ENCODE measurements at places on chromosomes 1 and 21. TPM values are rescaled to one million over a fixed set of nuclear protein-coding genes. Genes with fewer than 3 reads are reported as not detected.

GRCh38 chr21:45050797-45051489, 23.4 kb upstream of the ADARB1 start:
- no peaks in the 10 kb centered on the region for H3K4me1 ChIP-seq
- H3K4me3 ChIP-seq = no peak overlapping the region
- peak overlapping the region; percentile 78 for H3K27ac ChIP-seq
- no peaks in the 10 kb centered on the region for H3K36me3 ChIP-seq

- H3K36me3 ChIP-seq = no peaks in the 10 kb centered on the region
- H3K4me3 ChIP-seq = no peak overlapping the region
- no peaks in the 10 kb centered on the region for H3K27me3 ChIP-seq
- no peak overlapping the region for H3K27ac ChIP-seq
- peaks cover 25% of the 10 kb centered on the region for H3K4me1 ChIP-seq
Measured at GRCh38 chr1:178335426-178335825, 161.3 kb downstream of the CLEC20A start.

DNA sequence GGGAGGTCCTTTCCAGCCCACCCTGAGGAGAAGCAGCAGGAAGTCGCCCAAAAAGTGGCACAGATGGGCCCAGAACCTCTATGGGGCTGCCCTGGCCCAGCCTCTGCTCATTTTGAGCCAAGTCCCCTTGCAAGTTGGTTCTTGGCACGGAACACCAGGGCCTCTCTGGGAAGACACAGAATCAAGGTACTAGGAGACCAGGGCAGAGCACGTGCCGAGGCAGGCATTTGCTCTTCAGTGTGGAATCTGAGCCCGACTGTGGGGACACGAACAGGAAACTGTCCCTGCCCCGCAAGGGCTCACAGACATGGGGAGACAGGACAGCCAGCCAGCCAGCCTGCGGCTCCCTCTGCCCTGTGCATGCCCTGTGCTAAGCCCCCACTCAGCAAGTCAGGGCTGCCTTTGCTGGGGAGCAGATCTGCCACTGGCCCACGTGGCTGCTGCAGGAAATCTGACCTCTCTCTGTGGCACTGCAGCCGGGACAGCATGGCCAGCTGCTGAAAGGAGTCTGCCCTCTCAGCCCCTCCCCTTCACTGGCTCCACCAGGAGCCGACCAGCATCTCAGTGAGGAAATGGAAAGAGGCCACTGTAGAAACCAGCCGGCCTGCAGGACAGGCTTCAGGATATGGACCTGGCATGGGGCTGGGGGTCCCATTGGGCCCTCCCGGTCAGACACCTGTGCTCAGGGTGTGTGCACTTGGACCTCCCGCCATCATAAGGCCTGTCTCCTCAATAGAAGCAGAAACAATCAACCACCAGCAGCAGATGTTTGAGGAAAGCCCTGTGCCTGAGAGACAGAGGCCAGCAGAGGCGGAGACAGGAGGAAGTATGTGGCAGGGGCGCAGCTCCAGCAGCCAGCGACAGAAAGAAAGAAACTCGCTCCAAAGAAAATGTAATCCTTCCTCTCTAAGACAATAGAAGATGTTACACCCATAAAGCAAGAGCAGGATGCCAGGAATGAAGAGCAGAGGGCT, 3.7 kb downstream of the ARHGEF16 start:
- peaks cover 15% of the 10 kb centered on the region for H3K4me1 ChIP-seq
- H3K27me3 ChIP-seq = peaks cover 30% of the 10 kb centered on the region
- no peak overlapping the region for H3K4me3 ChIP-seq
- DNase-seq = no peak
- H3K27ac ChIP-seq = no peak overlapping the region

GRCh38 chr1:121408354-121408753, 223.6 kb downstream of the SRGAP2C start:
- H3K27me3 ChIP-seq = no peaks in the 10 kb centered on the region
- no peak overlapping the region for H3K4me3 ChIP-seq
- H3K4me1 ChIP-seq = no peaks in the 10 kb centered on the region
- no peak overlapping the region for H3K27ac ChIP-seq

DNA sequence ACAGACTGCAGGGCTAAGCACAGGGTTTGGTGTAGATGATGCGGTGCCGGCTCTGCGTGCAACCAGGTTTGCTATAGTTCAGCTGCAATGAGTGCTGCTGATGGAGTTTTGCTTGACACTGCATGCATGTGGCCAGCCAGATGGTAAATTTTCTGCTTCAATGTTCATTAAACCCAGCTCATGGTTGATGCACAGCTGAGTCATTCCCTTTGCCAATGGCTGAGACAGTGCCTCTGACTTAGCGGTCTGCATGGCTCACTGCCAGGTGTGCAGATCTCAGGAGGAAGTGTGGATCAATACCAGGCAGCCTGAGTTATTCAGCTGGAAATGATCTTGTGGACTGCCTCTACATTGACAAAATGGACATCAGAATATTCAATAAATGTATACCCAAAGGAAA, 172.7 kb upstream of the ZP4 start:
- no peaks in the 10 kb centered on the region for H3K27me3 ChIP-seq
- no peak overlapping the region for H3K4me3 ChIP-seq
- H3K4me1 ChIP-seq = no peaks in the 10 kb centered on the region
- H3K36me3 ChIP-seq = no peaks in the 10 kb centered on the region

- H3K4me3 ChIP-seq = peak overlapping the region; percentile 4
- peak; percentile 95 for DNase-seq
- H3K36me3 ChIP-seq = no peaks in the 10 kb centered on the region
- no peaks in the 10 kb centered on the region for H3K27me3 ChIP-seq
- H3K4me1 ChIP-seq = peaks cover 26% of the 10 kb centered on the region
- peak overlapping the region; percentile 89 for H3K27ac ChIP-seq
Measured at GRCh38 chr21:45363921-45364467, 41.0 kb upstream of the COL18A1 start.

- no peaks in the 10 kb centered on the region for H3K4me1 ChIP-seq
- no peaks in the 10 kb centered on the region for H3K36me3 ChIP-seq
- no peak for DNase-seq
- H3K27ac ChIP-seq = no peak overlapping the region
Measured at GRCh38 chr1:224751624-224752311, 135.7 kb downstream of the CNIH3 start.

DNA sequence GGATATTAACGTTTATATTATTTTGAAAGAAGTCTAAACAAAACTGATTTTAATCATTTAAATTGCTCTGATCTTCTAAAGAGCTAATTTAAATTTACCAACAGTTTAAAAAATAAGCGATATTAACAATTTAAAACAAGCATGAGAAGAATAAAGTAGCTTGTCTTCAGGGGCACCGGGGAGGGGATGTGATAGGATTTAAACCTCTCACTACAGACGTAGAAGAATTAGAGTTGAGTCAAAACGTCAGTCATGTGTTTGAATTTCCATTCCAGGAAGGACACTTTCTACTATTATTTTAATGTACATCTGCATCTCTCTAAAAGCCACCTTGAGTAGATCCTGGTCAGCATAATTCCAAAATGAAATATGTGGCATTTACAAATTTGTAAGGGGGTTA, 58.2 kb upstream of the TPTE start:
- H3K27ac ChIP-seq = no peak overlapping the region
- H3K27me3 ChIP-seq = no peaks in the 10 kb centered on the region
- no peaks in the 10 kb centered on the region for H3K36me3 ChIP-seq

DNA sequence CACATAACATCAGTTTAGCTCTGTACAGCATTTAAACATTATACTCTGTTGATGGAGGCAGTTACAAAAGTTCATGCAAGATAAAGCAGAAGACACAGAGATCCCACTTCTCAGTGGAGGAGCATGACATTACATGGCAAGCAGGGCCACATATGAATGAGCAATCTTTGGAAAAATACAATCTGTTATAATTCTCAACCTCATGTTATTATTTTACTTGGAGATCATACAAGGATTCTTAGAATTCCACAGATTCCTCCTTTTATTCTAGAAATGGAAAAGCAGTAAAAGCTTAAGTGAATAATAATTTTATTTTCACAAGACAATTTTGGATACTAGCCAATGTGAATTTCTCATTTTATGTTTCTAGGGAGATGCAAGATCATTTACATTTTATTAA, 66.6 kb downstream of the IFI44 start:
- H3K27ac ChIP-seq = no peak overlapping the region
- no peak overlapping the region for H3K4me3 ChIP-seq
- H3K27me3 ChIP-seq = no peaks in the 10 kb centered on the region
- H3K36me3 ChIP-seq = no peaks in the 10 kb centered on the region

GRCh38 chr1:172578586-172578985, 45.6 kb downstream of the SUCO start:
- peaks cover 5% of the 10 kb centered on the region for H3K4me1 ChIP-seq
- no peak overlapping the region for H3K4me3 ChIP-seq
- no peak overlapping the region for H3K27ac ChIP-seq
- H3K27me3 ChIP-seq = no peaks in the 10 kb centered on the region
- peaks cover 66% of the 10 kb centered on the region for H3K36me3 ChIP-seq

DNA sequence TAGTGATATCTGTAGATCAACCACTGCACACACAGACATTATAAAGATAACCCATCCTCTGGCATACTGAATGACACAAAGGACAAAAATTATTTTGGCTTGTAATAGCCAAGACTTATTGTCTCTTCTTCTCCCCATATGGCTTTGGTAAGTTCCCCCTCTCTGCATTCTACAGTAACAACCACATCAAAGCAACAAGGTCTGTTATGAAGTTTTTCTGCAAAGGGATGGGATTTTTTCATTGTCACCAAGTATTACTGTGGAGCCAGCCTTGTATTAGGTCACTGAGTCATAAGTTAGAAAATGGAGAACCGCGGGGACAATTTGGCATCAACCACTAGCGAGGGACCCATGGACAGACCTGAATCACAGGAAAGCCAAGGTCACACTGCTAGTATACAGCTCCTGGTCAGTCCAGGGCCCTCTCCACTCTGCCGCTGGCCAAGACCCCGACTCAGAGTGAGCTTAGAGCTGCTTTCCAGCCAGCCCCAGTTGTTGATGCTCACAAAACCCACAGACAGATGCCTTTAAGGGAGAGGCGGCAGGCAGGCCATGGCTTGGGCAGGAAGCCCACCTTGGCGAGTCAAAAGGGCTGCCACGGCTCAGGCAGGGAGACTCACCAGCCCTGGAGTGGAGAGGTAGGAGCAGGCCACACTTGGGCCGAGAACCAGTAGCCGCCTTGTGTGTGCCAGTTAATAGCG, 6.0 kb downstream of the PABPC4 start:
- peaks cover 69% of the 10 kb centered on the region for H3K36me3 ChIP-seq
- DNase-seq = no peak
- no peaks in the 10 kb centered on the region for H3K27me3 ChIP-seq
- H3K27ac ChIP-seq = no peak overlapping the region
- no peak overlapping the region for H3K4me3 ChIP-seq

- no peaks in the 10 kb centered on the region for H3K4me1 ChIP-seq
- H3K27ac ChIP-seq = no peak overlapping the region
- no peak overlapping the region for H3K4me3 ChIP-seq
- H3K27me3 ChIP-seq = no peaks in the 10 kb centered on the region
Measured at GRCh38 chr1:37915476-37916093, 31.3 kb downstream of the INPP5B start.

GRCh38 chr1:53125623-53126360, 16.6 kb downstream of the SLC1A7 start:
- peaks cover 73% of the 10 kb centered on the region for H3K4me1 ChIP-seq
- DNase-seq = peak; percentile 81
- H3K27me3 ChIP-seq = no peaks in the 10 kb centered on the region
- H3K36me3 ChIP-seq = no peaks in the 10 kb centered on the region
- no peak overlapping the region for H3K4me3 ChIP-seq

DNA sequence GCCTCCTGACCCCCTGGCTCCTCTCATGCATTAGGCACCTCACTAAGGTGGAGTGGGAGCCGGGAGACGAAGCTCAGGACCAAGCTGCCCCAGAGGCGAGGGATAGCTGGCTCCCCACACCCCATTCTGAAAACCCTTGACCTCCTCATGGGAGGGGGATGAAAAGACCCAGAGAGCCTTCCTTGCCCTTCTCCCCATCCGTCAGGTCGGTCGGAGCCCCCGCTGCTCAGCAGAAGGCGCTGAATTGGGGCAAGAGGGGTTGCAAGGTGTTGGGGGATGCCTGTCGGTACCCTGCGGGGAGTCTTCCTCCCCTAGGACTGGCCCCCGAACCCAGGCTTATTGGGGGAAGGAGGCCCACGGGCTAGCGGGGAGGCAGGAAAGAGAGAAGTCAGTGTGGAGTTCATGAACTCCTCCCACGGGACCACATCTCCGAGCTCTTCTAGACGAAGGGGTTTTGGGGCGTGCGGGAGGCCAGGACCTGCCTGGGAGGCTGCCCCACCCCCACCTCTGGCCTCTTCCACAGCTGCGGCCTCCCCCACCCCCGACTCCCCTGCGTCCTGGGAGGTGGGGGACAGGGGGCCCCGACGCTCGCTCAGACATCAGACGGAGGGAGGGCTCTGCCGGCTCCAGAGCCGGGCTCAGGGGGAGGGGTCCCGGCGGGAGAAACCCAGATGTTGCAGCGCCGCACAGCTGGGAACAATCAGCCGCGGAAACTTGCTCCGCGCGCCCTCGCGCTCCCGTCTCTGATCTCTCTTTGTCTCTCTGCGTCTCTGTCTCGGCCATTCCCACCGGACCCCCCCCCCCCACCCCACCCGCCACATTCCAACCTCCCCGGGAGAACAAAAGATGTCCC, 719 bp downstream of the MFAP2 start:
- peak overlapping the region; percentile 83 for H3K27ac ChIP-seq
- H3K4me3 ChIP-seq = peak overlapping the region; percentile 46
- H3K27me3 ChIP-seq = peaks cover 3% of the 10 kb centered on the region

DNA sequence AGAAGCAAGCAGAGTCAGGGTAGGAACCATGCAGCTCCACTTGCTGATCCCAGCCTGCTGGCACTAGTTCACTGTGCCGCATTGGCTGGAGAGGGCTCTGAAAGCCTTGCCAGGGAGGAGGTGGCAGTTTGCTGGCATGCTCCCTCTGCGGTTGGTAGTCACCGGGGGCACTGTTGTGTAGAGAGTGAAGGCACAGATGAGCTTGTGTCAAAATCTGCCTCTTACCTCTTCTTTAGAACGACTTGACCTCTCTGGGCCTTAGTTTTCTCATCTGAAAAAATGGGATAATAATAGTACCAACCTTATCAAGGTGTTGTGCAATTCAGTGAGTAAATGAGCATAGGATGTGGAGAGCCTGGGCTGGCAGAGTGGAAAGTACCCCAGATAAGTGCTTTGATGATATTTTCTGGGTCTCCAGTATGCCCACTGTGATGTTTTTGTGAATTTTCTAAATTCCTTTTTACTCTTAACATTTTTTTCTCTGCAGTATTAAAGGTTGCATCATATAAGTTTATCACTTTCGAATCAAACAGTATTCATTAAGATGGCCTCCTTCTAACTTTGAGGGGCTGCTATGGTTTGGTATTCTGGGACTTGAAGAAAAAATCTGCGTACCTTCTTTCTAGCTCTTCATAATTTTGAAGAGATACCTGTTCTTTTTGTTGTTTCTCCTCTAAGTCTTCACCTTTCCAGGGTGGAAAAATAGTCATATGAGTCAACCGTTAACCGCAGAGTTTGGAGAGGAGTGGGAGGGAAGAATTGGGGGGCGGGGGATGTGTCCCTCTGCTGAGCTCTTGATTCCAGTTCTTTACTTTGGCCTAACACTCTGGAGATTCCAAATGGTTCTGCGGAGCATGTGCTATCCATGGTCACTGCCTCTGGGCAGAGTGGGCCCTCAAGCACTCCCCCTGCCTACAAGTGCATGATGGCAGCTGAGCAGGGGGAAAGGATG, 26.8 kb downstream of the SZRD1 start:
- no peak overlapping the region for H3K27ac ChIP-seq
- H3K36me3 ChIP-seq = peaks cover 14% of the 10 kb centered on the region
- no peaks in the 10 kb centered on the region for H3K4me1 ChIP-seq
- no peak for DNase-seq

GRCh38 chr21:32034850-32035249, 162.0 kb downstream of the HUNK start:
- no peaks in the 10 kb centered on the region for H3K27me3 ChIP-seq
- no peak for DNase-seq
- H3K4me3 ChIP-seq = no peak overlapping the region
- H3K36me3 ChIP-seq = no peaks in the 10 kb centered on the region

The GSTM1 gene
- not detected for total RNA-seq

The TRAF3IP3 gene
- 1.7 TPM for total RNA-seq

The PAQR6 gene
- total RNA-seq = 6.9 TPM

The ZNF648 gene
- not detected for total RNA-seq

The KLF17 gene
- 0.16 TPM for total RNA-seq

The BRDT gene
- not detected for total RNA-seq

All from sigmoid colon (tissue), 7 donors.